ENCODE measurements at places on chromosomes 16 and 17. TPM values are rescaled to one million over a fixed set of nuclear protein-coding genes. Genes with fewer than 3 reads are reported as not detected.

Gene HYDIN
- total RNA-seq, result 0.52 TPM

Gene SMPD3
- 0.12 TPM for total RNA-seq

Gene PRSS33
- not detected for total RNA-seq

Gene SEPTIN12
- total RNA-seq, result not detected

Gene MLST8
- 51.9 TPM for total RNA-seq

Gene KRT9
- not detected for total RNA-seq

Gene NPIPA8
- 0.87 TPM for total RNA-seq

Gene SOX8
- 1.5 TPM for total RNA-seq

Gene TBC1D3H
- total RNA-seq, result not detected

Gene TMEM95
- total RNA-seq, result not detected

Gene CORO6
- 5.2 TPM for total RNA-seq

Gene ZG16
- total RNA-seq, result not detected

Gene SLC13A5
- total RNA-seq, result 0.13 TPM

Gene SLC5A2
- total RNA-seq, result 0.48 TPM

Gene CCL17
- total RNA-seq, result not detected

Gene MT4
- total RNA-seq, result not detected

Gene MT1H
- not detected for total RNA-seq

Gene GUCY2D
- not detected for total RNA-seq

Gene PIMREG
- total RNA-seq, result 45.7 TPM

Gene RHOT2
- total RNA-seq, result 95.4 TPM

Gene ARHGAP44
- 3.6 TPM for total RNA-seq

Gene MRPL58
- total RNA-seq, result 74.1 TPM

Gene RPRML
- 0.33 TPM for total RNA-seq

Gene ZNF205
- total RNA-seq, result 10.9 TPM

Gene CLEC18B
- total RNA-seq, result 0.33 TPM

Gene TAT
- total RNA-seq, result not detected

Gene KRTAP9-4
- not detected for total RNA-seq

Gene GPATCH8
- total RNA-seq, result 24.1 TPM

Gene CSF3
- total RNA-seq, result not detected

Gene SUPT6H
- total RNA-seq, result 78.6 TPM

Gene BTBD17
- total RNA-seq, result not detected

Gene NDRG4
- total RNA-seq, result 25.9 TPM

Gene ATP2A3
- 4.7 TPM for total RNA-seq

Gene SNAI3
- 0.26 TPM for total RNA-seq

Gene JPH3
- total RNA-seq, result 1.9 TPM

Gene PRAC2
- not detected for total RNA-seq

Gene AATK
- 0.42 TPM for total RNA-seq

Gene MT1M
- not detected for total RNA-seq

Gene NPTX1
- 91.0 TPM for total RNA-seq

Gene MARVELD3
- total RNA-seq, result 0.51 TPM

Gene BCKDK
- total RNA-seq, result 42.1 TPM

Gene GLIS2
- 31.1 TPM for total RNA-seq

Gene TSPAN10
- total RNA-seq, result 4.4 TPM

Gene MPP2
- total RNA-seq, result 3.2 TPM

Gene MYH10
- total RNA-seq, result 26.8 TPM

Gene HS3ST2
- total RNA-seq, result 0.04 TPM

Gene TP53TG3
- total RNA-seq, result 0.47 TPM

Gene ZCCHC14
- 11.6 TPM for total RNA-seq

Gene MKS1
- 10.7 TPM for total RNA-seq

Gene ACD
- total RNA-seq, result 37.2 TPM

Measured in A549 treated with DMSO at 1 μM for 4 hours (cell line).